ENCODE measurements at places on chromosomes 1 and 21. TPM values are rescaled to one million over a fixed set of nuclear protein-coding genes. Genes with fewer than 3 reads are reported as not detected.

GRCh38 chr1:19647643-19648042, 3.5 kb downstream of the NBL1 start:
- H3K4me1 ChIP-seq, result peaks cover 38% of the 10 kb centered on the region
- no peak overlapping the region for H3K4me3 ChIP-seq
- no peak for DNase-seq
- no peaks in the 10 kb centered on the region for H3K36me3 ChIP-seq
- no peaks in the 10 kb centered on the region for H3K27me3 ChIP-seq

GRCh38 chr1:34749992-34750391, 4.9 kb upstream of the GJB5 start:
- H3K27ac ChIP-seq, result no peak overlapping the region
- no peaks in the 10 kb centered on the region for H3K4me1 ChIP-seq
- no peaks in the 10 kb centered on the region for H3K36me3 ChIP-seq
- peaks cover 2% of the 10 kb centered on the region for H3K27me3 ChIP-seq

DNA sequence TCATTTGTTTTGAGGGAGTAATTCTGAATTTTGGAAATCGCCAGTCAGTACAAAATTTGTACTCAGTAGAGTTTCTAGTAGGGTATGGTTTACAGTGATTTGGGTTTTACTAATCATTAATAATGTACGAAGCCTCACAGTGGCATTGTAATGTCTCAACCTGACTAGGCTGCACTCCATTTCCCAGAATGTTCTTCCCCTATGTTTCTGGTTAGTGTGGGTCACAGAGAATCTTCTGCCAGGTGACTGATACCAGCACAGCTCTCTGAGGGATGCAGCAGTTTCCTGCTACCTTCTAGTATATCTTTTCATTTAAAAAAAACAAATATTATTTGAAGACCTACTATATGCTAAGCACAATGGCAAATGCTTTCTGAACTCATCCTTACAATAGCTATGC, 112.9 kb downstream of the PTPN14 start:
- peaks cover 28% of the 10 kb centered on the region for H3K4me1 ChIP-seq
- no peak overlapping the region for H3K27ac ChIP-seq
- no peak for DNase-seq
- peaks cover 5% of the 10 kb centered on the region for H3K36me3 ChIP-seq
- no peaks in the 10 kb centered on the region for H3K27me3 ChIP-seq

GRCh38 chr1:224287714-224288113, 42.3 kb downstream of the NVL start:
- H3K36me3 ChIP-seq, result peaks cover 43% of the 10 kb centered on the region
- H3K4me3 ChIP-seq, result no peak overlapping the region
- no peaks in the 10 kb centered on the region for H3K27me3 ChIP-seq
- no peak overlapping the region for H3K27ac ChIP-seq
- DNase-seq, result no peak

- peaks cover 4% of the 10 kb centered on the region for H3K4me1 ChIP-seq
- DNase-seq, result peak; percentile 31
- H3K27me3 ChIP-seq, result peaks cover 10% of the 10 kb centered on the region
- peak within 1 kb of the TSS; percentile 76 for H3K4me3 ChIP-seq
- H3K36me3 ChIP-seq, result no peaks in the 10 kb centered on the region
Measured at GRCh38 chr1:229342656-229343569, at the start of gene CCSAP. Gene CCSAP (minus strand): TSS chr1:229343047. CDS start chr1:229342465, 582 bp downstream.

DNA sequence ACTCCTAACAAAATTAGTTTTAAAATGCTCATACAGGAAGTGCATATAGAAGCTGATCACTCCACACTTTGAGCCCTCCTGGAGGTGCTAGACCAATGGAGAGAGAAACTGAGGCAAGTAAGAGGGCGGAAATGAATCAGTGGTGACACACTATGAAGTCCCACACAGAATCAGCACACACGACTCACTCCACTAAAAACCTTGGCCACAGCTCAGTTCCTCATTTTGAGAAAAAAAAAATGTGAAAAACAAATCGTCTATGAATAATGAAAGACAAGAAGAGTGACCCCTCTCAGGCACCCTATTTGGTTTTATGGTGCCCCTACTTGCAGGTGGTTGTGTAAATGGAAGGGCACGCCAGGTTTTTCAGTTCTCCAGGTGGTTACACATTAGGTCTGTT, 675.1 kb upstream of the BRINP3 start:
- H3K27me3 ChIP-seq, result no peaks in the 10 kb centered on the region
- H3K27ac ChIP-seq, result no peak overlapping the region
- H3K36me3 ChIP-seq, result no peaks in the 10 kb centered on the region
- no peak for DNase-seq

DNA sequence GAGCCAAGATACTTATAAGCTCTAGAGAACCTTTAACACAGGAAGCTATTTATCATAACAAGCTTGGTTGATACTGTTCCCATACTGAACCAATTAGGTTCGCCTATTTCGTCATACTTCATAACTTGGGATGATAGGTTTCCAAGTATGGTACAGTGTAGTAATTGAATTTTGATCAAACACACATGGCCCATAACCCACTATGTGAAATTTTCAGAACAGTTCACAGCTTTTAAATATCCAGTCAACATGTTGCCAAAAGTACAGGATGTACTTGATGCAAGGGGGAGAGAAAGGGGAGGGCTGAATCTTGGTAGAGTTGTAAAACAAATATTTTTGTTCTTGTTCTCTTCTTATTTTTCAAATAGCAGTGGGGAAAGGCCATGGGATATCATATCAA, 86.6 kb downstream of the TM2D1 start:
- no peaks in the 10 kb centered on the region for H3K36me3 ChIP-seq
- H3K4me3 ChIP-seq, result no peak overlapping the region

The OPTC gene
- total RNA-seq, result not detected

DNA sequence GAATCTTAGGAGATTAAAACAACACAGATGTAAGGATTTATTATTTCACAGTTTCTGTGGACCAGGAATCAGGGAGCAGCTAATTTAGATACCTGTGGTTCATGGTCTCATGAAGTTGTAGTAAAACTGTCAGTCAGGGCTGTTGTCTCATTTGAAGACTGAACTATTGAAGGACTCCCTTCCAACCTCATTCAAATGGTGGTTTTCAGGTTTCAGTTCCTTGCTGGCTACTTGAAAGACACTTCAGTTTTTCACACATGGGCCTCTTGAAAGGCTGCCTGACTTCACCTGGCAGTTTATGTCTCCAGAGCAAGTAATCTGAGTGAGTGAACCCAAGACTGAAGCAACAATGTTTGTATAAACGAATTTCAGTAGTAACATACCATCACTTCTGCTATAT, 915.9 kb downstream of the PLA2G4A start:
- no peaks in the 10 kb centered on the region for H3K4me1 ChIP-seq
- no peaks in the 10 kb centered on the region for H3K36me3 ChIP-seq
- H3K27ac ChIP-seq, result no peak overlapping the region
- DNase-seq, result no peak
- no peaks in the 10 kb centered on the region for H3K27me3 ChIP-seq
- H3K4me3 ChIP-seq, result no peak overlapping the region

Data from astrocyte (in vitro differentiated cells and primary cell).